NCI-H510A (cell line): ENCODE measurements at places on chromosomes 6 and 20.

DNA sequence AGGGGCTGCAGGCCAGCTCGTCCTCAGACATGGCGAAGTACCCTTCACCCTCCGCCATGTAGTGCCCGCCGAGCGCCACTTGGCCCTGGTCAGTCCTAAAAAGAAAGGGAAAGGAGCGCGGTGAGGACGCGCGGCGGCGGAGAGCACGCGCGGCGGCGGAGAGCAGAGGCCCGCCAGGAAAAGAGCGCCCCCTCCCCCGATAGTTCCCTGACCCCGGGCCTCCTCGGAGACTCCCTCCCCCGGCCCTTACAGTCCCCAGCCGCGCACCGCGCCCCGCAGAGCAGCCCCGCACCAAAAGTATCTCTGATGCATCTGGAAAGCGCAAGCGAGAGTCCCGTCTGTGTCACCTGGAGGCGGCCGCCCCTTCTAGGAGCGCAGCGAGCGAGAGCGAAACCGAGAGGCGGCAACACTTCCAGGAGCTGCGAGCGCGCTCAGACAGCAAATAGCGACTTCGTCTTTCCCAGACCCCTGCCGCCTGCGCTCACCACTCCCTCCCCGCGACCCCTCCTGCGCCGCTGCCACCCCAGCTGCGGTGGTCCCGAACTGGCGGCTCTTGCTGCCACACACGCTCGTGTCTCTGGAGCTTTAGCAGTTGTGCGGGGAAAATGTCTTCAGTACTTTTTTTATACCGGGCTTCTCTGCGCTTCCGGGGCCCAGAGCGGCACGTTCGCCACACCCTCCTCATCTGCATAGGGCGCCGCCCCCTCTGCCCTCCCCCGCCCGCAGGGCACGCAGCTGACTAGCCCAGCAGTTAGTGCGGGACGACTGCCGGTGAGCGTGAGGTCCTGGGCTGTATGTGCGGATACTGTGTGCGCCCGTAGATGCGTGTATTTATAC lies at the start of gene TENT5A:
TSS of gene TENT5A (minus strand) at position 598 of the 837 bp plus-strand sequence. CDS start at position 58, 540 bp downstream.
- peak; percentile 59 for DNase-seq

DNA sequence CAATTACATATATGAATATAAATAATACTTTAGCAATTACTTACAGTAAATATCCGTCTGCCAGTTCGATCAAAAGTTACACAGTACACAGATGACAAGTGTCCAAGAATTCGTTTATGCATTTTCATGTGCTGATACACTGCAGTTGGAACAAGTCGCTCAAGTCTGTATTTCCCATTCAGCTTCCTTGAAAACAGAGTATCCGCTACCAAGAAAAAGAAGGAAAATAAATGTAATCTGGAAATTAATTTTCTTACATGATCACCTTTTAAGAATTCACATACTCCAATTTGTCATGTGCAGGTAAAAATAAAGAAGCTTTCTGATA lies 35.3 kb downstream of the PHIP start:
- no peak for DNase-seq

DNA sequence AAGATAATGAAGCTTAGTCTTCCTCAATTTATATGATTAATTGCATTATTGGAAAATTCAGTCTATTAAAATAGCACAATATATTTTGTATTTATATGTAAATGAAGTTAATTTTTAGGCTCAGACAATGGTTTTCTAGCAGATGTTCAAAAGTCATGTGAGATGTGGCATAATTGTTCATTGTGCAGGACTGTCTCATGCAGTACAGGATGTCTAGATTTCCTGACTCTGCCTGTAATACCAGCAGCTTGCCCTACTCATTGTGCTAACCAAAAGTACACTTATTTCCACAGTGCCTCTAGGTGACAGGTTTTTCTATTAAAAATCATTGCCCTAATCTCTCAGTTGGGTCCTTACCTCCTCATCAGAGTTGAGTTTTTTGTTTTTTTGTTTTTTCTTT lies 12.4 kb downstream of the RALGAPB start:
- DNase-seq: no peak

DNA sequence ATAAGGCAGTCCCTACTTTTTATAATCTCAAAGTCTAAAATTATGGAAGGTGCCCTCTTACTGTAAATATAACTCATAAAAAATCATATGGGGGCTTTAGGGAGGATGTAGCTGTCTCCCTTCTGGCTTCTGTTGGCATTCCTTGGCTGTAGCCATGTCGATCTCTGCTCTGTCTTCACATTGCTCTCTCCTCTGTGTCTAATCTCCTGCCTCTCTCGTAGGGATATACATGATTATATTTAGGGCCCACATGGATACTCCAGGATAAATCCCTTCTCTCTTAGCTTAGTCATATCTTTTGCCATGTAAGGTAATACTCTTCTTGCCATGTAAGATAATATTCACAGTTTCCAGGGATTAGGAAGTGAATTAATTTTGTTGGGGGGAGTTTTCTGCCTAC lies 28.6 kb downstream of the CDS2 start:
- DNase-seq: no peak

- no peak for DNase-seq
Measured at GRCh38 chr20:35339007-35339406, 46.8 kb upstream of the FAM83C start.

GRCh38 chr6:127918506-127919427 lies 17.9 kb upstream of the THEMIS start:
- DNase-seq: no peak

DNA sequence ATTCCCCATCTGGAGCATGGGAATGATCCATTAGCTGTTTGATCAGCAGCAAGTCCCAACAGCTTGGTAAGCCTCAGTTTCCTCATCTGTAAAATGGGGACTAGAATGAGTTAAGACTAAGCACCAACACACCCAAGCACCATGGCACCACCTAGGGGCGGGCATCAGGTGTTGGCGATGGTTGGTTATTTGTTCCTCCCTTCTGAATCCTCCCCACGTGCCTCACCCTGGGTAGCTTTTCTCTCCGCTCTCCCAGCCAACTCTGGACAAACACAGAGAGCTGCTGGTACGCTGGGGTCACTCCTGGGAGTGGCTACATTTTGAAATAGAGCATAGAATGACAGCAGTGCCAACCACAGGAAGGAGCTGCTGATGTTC lies 13.3 kb upstream of the ITPR3 start:
- DNase-seq: no peak

- DNase-seq: no peak
Measured at GRCh38 chr6:160428069-160428430, 79.9 kb downstream of the SLC22A3 start.

- DNase-seq: no peak
Measured at GRCh38 chr20:3924304-3925112, 35.3 kb downstream of the PANK2 start.

GRCh38 chr20:39702701-39703349 lies 740.7 kb downstream of the DHX35 start:
- DNase-seq: no peak

DNA sequence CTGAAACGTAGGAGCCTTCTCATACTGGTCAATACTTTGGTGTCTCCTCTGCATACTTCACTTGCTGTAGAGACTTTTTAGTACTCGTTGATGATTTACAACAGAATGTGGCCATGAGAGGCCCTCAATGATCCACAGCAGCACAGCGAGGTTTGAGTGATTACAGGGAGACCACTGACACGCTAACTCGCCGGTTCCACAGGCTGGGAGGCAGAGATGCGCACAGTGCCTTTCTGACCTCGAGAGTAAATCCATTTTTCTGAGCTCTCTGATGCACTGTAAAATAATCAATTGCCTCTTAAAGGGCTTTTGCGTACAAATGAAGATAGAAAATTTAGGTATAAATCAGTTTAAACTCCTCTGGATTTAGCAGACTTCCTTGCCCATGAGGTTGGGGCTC lies 56.2 kb upstream of the TBC1D7 start:
- DNase-seq: no peak

DNA sequence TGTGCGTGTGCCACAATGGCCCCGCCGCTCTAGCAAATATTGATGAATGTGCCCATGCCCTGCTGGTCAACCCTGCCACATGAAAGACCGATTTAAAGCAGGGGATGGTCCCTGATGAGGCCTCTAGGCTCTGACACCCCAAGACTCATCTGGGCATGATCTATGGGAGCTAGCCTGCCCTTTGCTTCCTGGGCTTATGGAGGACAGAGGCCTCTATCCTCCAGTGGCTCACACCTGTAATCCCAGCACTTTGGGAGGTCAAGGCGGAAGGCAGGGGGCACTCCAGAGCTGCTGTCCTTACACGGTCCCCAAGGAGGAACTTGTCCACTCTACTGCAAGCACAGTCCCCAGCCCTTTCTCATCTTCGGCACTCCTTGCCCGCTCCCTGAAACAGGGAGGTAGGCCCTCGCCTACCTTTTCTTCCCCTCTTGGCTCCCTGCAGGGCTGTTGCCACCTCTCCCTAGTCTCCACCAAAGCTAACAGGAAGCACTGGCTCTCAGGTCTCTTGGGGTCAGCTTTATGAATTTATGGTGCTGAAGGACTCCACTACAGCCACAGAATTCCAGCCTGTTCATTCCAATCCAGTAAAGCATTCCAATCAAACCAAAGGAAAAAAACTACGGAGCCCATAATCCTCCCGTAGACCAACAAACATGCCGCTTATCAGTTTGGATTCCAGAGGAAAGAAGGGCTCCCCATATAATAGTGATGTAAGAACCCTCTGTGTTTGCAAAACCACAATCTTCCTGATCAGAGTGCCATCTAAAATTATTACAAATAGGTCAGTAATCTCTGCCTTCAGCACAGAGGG lies 48.7 kb upstream of the FOXQ1 start:
- no peak for DNase-seq

DNA sequence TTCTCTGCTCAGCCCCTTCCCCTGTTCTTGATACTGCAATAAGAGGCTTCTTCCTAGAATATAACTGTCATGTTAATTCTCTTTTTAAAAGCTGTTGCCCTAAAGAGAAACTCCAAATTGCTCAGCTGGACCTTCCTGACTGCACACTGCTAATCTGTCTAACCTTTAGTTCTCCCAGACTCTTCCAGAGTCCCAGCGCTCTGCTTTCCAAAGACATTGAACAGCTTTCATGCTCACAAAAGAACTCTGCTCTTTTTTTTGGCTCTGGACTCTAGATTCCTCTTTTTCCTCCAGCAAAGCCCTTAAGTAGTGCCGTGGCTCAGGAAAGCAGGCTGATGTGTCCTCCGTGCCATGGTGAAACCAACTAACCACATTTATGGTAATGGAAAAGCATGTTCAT lies 356.6 kb upstream of the RSPO3 start:
- no peak for DNase-seq

- DNase-seq: no peak
Measured at GRCh38 chr20:4252005-4252404, 236.6 kb upstream of the RNF24 start.

DNA sequence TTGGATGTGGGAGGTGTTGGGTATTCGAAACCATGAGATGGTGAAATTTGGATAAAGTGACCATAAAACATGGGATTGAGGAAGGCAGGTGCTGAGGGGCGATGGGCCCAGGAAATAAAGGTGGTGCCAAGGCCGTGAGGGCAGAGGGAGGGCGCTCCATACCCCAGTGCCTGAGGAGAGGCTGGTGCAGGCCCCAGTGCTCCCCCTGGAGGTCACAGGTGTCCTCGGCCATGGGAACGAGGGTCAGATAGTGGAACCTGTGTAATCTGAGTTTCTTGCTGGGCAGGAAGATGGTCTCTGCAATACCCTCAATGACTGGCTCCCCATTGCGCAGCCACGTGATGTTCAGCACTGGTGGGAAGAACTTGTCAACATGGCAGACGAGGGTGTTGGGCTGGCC lies 16.2 kb downstream of the HLA-DPB1 start:
- no peak for DNase-seq
